ENCODE measurements at places on chromosomes 12 and 14.

DNA sequence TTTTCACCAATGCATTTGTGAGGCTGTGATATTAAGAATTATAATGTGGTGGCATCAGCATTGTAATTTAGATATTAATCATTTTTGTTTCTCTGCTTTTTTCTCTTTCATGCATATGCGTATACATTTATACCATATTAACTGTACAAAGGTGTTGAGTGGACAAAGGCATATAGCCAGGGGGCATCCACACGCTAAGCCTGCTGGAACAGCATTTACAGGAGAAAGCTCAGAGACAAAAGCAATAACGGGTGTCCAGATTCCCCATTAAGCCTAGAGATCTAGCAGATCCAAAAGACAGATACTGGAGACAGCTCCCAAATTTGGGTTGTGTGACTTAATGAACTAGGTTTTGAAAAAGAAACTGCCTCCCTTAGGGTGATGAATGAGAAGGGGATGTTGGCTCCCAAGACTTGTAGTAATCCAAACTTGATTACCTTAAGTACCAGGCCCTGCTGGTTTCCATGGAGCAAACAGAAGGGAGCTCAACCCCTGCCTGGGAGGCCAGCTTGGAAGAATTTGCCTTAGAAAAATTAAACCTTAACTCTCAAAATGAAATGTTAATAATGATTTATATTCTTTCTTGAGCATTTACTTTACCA lies 181.9 kb downstream of the SLC6A15 start:
- no peak for DNase-seq

DNA sequence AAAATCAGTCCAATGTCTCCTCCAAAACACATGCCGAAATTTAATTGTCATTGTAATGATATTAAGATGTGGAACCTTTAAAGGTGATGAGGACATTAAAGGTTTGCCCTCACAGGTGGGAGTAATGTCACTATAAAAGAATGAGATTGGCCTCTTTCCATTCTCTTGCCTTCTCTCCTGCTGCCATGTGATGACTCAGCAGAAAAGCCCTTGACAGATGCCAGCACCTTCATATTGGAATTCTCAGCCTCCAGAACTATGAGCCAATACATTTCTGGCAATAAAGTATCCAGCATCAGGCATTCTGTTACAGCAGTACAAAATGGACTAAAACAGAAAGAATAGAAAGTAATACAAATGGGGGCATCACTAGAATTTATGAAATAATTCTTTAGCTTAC lies 609.7 kb downstream of the SLC16A7 start:
- peak; percentile 13 for DNase-seq

DNA sequence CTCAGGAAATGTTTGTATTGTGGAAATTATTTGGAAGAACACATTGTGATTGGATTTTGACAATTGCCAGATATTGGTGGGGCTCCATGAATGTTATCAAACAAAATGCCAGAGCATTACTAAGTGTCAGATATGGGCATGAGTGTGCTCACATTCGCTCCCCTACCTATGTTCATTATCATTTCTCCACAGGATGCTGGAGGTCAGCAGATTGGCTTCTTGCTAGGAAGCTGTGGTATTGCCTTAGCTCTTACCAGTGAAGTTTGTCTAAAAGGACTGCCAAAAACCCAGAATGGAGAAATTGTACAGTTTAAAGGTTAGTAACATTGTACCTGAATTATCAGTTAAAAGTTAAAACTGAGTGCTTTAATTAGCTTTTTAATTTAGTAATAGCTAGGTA lies 78.3 kb upstream of the ATF1 start:
- DNase-seq: no peak

DNA sequence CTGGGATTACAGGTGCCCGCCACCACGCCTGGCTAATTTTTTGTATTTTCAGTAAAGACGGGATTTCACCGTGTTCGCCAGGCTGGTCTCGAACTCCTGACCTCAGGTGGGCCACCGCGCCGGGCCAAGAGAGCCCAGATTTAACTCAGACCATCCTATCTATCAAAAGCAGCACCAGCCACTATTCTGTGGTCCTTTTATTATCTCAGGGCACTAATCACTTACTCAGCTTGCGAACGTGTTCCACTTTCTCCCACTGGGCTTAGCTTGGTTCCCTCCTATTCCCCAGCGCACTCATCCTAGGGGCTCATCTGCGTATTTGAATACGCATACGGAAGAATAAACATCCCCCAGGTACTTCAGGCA lies 16.2 kb upstream of the AACS start:
- no peak for DNase-seq

GRCh38 chr12:111249018-111249370 lies 119.9 kb downstream of the PHETA1 start:
- no peak for DNase-seq

DNA sequence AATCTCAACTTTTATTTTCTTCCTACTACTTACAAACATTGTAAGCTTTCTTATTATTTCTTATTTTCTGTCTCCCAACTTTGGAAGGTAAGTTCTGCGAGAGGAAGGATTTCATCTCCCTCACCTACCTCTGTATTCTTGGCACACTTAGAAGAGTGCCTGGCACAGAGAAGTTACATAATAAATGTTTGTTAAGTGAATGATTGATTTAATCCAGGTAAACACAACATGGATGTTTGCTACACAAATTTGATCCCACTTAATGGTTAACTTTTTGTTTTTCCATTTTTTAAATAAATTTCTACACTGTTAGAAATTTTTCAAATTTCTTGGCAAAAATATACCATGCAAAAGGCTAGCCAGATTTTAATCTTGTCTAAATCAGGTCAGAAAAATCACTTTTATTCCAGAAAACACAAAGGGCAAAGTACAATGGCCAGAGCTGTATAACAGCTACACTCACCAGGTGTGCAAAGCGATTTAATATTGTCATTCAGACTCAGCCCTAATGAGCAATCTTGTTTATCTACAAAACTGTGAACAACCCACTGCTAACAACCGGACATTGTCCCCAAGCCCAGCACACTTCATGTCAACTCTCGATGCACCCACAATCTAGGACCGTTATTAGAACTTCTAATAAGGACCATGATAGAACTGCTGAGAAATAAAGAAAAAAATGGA lies 222.1 kb upstream of the EEA1 start:
- DNase-seq: no peak

- DNase-seq: peak; percentile 77
Measured at GRCh38 chr12:123905319-123905925, 67.2 kb downstream of the CCDC92 start.

DNA sequence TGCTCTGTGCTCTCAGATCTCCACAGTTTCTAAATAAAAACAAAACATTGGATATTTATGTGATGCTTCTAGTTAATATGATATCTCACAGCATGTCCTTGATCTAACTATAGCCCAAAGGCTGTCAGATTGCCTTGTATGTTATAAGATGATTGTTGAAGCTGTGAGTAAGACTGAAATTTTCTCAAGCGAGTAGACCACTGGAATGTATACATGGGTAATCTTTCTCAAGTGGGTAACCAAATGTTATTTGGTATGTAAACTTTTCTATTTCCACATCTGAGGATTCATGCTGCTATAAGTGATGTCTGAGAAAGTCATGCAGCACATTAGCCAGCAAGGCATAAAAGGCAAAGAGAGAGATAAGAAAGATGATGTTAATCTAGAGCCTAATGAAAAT lies 886.7 kb downstream of the NRXN3 start:
- DNase-seq: no peak

DNA sequence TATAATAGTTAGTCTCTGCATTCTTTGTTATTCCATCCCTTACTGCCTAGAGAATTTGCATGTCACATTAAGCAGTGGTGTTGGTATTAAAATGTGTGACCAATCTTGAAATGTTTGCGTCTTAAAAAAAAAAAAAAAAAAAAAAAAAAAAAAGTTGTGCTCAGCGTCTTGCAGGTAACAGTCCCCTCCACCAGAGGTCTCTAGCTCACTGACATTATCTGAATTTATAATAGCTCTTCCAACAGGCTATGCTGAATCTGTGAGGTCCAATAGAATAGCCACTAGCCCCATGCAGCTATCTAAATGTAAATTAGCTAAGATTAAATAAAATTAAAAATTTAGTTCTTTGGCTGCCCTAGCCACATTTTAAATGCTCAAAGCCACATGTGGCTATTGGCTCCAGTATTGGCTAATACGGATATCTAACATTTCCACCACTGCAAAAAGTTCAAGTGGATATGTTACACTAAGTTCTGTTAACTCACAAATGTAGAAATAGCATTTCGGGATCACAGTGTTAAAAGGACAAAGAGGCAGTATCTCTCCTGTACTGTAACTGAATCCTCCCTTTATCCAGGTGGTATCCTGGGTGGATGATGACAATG lies 28.7 kb downstream of the NKX2-8 start:
- DNase-seq: peak; percentile 74

Data from AG20443 (cell line).